ENCODE measurements at places on chromosomes 13 and 19.

- DNase-seq, result no peak
Observed at GRCh38 chr19:28169168-28169887, 1043.6 kb downstream of the UQCRFS1 start.

DNA sequence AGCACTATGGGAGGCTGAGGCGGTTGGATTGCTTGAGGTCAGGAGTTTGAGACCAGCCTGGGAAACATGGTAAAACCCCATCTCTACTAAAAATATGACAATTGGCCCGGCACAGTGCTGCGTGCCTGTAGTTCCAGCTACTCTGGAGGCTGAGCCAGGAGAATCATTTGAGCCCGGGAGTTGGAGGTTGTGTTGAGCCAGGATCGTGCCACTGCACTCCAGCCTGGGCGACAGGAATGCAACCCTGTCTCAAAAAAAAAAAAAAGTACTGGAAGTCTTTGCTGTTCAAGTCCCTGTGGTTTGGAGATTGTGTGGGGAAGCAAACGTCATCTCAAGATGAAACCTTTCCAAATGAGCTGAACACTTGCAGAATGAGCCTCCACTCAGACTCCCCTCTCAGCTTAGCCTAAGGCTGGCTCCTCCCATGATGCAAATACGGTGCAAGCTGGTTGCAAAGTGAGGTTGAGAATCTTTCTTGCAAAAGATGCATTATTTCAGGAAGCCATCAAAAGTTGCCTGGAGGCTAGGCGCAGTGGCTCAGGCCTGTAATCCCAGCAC lies 46.2 kb downstream of the MYO9B start:
- DNase-seq, result no peak

DNA sequence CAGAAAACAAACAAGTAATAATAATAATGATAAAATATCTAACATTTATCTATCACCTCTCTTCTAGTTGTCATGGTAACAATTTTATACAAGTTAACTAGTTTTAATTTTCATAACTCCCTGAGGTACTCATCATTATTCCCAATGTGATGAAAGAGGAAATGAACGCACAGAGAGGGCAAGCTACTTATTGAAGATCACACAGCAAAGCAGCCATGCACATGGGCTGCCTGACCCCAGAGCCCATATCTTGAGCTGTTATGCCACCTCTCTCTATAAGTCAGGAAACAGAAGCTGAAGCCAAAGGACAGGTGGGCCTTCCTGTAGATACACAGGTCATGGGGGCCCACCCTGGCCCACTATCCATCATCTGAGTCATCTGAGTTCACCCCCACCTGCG lies 4.9 kb upstream of the KLK4 start:
- DNase-seq, result no peak

DNA sequence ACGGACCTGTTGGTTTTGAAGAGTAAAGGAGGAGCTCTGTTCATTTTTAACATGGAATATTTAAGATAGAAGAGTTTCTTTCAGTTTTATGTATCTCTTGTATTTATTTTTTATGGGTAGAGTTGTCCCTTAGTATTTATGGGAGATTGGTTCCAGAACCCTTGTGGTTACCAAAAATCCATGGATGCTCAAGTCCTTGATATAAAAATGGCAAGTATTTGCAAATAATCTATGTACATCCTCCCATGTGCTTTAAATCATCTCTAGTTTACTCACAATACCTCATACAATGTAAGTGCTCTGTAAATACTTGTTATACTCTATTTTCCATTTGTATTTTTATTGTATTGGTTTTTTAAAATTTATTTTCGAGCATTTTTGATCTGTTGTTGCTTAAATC lies 63.1 kb downstream of the TM9SF2 start:
- no peak for DNase-seq

DNA sequence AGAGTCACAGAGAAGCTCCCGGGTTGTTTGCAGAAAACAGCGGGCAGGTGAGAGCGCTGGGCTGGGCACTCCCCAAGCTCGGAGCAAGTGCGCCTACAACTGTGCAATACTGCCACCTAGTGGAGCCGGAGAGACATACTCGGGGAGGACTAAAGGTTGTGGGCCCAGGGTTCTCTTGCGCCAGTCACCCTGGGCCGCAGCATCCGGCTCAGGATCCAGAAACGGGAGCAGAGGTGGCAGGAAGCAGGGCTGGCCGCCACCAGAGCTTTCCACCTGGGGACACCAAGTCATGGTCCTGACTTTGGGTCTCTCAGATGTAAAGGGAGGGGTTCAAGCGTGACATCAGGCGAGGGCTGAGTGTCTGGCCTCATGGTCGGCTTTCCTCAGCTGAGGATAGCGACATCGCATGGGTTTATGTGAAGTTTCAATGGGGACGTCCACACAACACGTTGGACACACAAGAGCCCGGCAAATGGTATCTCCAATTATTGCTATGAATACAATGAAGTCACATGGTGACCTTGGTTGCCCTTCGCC lies 11.2 kb upstream of the KLK4 start:
- peak; percentile 74 for DNase-seq

GRCh38 chr19:3108775-3109174 lies 14.6 kb downstream of the GNA11 start:
- DNase-seq, result peak; percentile 77

DNA sequence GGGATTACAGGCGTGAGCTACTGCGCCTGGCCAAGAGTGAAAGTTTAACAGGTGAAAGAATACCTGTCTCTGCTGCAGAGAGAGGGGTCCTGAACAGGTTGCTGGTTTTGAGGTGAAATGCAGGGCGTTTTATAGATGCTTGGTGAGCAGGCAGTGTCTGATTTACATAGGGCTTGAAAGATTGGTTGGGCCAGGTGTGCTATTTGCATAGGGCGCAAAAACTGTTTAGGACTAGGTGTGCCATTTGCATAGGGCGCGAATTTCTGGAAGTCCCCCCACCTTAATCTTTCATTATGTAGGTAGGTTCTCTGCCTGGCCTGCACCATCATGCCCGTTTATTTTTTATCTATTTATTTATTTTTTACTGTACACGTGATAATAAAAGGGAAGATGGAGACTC lies 4.5 kb upstream of the NDUFB7 start:
- DNase-seq, result no peak

DNA sequence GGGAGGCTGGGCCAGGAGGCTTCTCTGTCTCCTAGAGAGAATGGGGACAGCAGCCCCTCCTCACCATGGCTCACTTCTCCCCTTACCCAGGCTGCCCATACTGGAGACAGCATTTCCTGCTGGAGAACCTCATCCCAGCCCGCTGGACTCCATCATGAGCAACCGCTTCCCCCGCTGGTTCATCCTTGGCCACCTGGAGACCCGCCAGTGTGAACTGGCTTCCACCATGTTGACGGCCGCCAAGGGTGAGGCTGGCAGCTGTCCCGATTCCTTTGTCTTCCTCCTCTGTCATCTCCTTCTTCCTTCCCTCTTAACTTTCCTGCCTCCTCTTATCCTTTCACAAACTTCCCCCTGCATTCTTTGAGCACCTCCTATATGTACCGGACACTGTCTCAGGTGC lies 28.0 kb downstream of the ZSWIM4 start:
- DNase-seq, result no peak

- DNase-seq, result no peak
Observed at GRCh38 chr19:33674626-33675367, 53.0 kb downstream of the CHST8 start.

DNA sequence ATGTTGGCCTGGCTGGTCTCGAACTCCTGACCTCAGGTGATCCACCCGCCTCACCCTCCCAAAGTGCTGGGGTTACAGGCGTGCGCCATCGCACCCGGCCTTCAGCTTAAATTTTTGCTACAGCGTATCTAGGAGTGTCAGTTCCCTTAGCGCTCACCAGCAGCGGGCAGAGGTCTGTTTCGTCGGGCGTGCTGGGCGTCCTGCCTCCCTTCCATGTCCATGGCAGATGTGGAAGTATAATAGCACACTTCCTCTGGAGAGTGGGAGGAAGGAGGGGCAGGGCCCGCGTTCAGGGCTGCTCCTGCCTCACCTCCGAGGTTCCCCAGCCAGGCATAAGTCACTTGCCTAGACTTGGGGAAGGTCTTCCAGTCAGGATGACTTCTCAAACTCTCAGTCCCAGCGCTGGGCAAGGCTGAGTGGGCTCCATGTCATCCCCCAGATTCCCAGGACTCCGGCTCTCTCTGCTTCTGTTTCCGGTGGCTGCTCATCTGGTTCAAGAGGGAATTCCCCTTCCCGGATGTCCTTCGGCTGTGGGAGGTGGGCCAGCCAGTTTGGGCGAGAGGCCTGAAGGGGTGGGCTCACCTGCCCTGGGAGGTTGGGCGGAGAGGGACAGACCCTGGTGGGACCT lies 9.5 kb downstream of the IL4I1 start:
- DNase-seq, result no peak

DNA sequence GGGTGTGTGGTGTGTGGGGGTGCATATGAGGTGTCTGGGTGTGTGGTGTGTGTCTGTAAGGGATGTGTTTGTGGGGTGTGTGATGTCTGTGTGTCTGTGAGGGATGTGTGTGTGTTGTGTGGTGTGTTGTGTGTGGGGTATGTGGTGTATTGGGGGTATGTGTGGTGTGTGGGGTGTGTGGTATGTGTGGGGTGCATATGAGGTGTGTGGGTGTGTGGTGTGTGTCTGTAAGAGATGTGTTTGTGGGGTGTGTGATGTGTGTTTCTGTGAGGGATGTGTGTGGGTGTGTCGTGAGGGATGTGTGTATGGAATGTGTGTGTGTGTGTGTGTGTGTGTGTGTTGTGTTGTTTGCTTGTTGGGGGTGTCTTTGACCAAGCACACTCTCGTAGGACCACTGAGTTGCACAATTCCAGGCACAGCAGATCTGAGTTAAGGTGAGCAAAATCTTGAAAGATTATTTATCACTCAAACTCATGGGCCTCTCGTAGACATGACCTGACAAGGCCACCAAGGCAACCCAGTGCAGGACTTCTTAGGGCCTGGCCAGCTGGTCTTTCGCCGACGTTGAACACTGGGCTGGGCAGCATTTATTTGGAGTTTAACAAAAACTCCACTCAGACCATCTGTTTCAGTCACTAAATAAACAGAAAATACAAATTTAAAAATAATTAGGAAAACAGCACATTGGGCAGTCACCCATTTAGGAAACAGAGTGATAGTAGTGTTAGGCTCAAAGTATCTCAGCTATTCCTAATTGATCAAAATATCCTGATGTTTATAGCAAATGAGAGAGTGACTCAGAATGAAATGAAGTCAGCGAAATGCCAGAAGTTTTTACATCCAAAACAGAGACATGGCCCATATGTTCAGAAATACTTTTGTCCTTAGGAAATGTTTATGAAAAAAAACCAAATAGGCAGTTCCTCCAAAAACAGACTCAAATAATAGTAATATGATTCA lies 301.1 kb downstream of the FGF9 start:
- DNase-seq, result no peak

DNA sequence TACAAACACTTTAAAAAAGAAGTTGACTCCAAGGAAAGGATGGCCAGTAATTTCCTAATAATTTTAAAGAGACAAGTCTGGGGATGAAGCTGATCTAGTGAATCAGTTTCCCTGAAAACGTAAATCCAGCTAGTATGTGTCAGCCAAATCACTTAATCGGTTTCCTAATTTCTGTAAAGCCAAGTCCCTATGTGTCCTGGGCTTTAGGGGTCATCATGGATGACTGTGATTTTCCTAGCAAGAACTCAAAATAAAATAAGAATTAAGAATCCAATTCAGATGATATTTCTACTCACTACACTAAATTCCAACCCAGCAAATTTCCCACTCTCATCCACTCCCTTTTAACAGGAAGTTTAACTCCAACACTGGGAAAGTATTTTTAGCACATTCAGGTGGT lies 35.9 kb downstream of the ELF1 start:
- no peak for DNase-seq

GRCh38 chr19:38667661-38668171 lies 20.3 kb downstream of the ACTN4 start:
- no peak for DNase-seq

Measured in CD4-positive, alpha-beta T cell treated with Interleukin-17A for 1 hour (primary cell).